ENCODE measurements at places on chromosomes 6 and 20.

GRCh38 chr20:4567170-4567569 is 154.5 kb upstream of the PRND start:
- peak; percentile 38 for DNase-seq

GRCh38 chr6:40146902-40147301 is 212.6 kb upstream of the MOCS1 start:
- DNase-seq: no peak

GRCh38 chr6:137734875-137735182 is 132.2 kb upstream of the TNFAIP3 start:
- no peak for DNase-seq

GRCh38 chr6:45543298-45544235 is 165.8 kb upstream of the SUPT3H start:
- no peak for DNase-seq
